ENCODE measurements at places on chromosomes 13 and 19. TPM values are rescaled to one million over a fixed set of nuclear protein-coding genes. Genes with fewer than 3 reads are reported as not detected.

DNA sequence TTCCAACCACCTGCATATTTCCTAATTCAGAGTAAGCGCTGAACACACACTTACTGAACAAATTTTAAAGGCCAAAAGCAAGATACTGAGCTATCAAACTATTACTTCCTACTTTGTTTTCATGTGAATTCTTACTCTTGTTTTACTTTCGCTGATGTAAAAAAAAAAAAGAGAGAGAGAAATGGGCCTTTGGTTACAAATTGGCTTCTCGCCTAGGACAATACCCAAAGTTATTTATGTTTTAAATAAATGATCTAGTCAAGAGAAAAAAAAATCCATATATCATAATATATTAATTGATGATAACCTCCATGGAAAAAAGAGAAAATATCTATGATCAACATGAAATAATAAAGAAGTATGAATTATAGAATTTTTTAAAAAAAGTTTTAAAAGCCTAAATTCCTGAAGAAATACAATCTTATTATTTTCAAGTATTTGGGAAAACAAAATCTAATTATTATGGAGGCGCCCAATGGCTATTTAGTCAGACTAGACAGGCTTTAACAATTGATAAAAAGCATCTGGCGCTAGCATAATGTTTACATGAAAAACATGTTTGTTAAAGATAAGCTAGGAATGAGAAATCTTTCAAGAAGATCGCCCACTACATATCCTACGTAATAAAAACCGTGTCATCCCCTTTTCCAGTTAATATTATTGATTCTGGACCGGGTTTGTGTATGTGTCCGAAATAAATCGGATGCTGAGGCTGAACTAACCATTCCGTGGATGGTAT is 9.0 kb downstream of the COL4A1 start:
- no peak for DNase-seq

The ATP4B gene
- total RNA-seq = not detected

The ZNF560 gene
- 0.06 TPM for total RNA-seq

The TMPRSS9 gene
- not detected for total RNA-seq

DNA sequence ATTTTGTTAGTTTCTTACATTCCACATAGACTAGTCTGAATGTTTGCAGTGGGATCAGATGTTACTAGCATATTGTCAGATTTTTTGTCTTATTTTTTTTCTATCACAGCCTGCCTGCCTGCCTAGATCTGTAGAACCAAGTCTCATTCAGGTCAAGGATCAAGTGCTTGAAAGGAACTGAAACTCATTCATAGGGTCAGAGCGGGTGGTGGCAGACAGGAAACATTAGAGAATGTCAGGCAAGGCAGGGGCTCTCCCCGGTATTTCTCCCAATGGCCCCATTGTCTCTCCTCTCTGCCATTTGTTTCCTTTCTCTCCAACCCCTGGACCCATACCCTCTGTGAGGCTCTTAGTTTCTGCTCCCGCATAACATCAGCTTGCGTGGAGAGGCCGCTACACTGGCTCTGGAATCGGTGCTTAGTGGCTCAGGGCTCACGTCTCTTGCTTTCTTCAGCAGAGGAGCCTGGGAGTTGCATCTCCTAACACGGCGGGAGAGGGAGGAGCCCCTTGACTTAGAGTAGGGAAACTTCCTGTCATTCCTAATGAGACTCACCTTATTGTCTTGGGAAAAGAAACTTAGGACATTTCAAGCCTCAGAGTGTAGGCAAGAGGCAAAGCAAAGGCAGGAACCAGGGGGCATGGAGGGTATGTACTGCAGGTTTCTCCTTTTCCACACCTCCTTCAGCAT is 35.6 kb upstream of the SPATA13 start:
- no peak for DNase-seq

The NALCN gene
- total RNA-seq = not detected

The CGB8 gene
- total RNA-seq = not detected

GRCh38 chr19:7925171-7925851 is 624 bp downstream of the CTXN1 start:
- DNase-seq = peak; percentile 79

DNA sequence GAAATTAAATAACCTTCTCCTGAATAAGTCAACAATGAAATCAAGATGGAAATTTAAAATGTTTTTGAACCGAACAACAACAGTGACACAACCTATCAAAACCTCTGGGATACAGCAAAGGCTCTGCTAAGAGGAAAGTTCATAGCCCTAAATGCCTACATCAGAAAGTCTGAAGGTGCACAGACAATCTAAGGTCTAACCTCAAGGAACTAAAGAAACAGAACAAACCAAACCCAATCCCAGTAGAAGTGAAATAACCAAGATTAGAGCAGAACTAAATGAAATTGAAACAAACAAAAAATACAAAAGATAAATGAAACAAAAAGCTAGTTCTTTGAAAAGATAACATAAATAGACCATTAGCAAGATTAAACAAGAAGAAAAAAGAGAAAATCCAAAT is 9.0 kb downstream of the UGGT2 start:
- no peak for DNase-seq

GRCh38 chr13:26370553-26370952 is 116.6 kb downstream of the CDK8 start:
- no peak for DNase-seq

DNA sequence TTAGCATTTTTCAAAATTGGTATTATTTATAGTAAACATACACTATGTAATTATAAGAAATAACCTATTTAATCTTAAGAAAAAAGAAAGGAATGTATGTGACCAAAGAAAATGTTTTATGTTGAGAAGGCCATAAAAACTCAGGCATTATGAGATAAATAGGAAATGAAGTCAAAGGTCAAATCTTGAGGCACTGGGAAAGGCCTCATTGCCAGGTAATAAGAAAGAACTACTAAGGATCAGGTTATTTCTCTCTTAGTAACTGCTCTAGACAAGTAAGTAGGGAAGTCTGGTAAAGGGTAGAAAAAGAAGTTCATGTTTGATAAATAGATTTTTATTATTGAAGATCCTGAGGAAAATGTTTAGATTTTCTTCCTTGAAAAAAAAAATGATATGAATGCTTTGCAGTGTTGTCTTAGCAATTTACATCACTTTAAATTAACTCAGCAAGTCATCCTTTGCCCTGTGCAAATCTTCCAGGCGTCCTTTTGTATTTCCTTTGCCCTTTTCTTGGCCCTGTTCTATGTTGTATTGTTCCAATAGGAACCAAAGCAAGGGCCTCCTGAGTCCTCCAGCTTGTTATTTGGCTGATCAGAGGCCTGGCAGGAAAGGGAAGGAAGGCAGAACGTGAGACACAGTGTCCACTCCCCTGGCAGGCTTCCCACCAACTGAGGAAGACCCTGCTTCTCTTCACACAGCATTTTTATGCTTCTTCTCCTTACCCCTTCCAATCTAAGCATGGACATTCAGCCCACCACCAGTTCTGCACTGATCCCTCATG is 260.4 kb upstream of the MIR17HG start:
- DNase-seq = no peak

The ZNF724 gene
- 13.0 TPM for total RNA-seq

DNA sequence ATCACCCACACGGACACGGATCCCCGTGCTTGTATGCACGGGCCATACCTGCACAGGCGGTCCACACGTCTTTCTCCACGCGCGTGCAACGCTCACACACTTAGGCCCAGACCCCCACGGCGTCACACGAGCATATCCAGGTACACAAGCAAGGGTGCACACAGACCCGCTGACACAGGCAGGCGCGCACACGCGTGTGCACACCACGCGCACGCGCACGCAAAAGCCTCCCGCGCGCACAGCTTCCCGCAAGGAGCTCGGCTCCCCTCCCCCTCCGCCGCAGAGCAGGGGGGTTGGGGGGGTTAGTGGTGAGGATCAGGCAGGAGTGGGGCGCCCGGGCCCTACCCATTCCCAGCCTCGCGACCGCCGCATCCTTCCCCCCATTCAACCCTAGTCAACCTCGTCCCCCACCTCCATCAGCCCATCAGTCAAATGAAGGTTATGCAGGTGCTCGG is 407 bp downstream of the RAB3A start:
- DNase-seq = peak; percentile 59

- peak; percentile 87 for DNase-seq
Measured at GRCh38 chr19:35213663-35214632, 14.6 kb downstream of the FAM187B start.

The DNAAF3 gene
- not detected for total RNA-seq

- DNase-seq = no peak
Measured at GRCh38 chr13:34413538-34414210, 528.4 kb upstream of the NBEA start.

GRCh38 chr13:107586216-107586615 is 629.1 kb downstream of the LIG4 start:
- DNase-seq = no peak
